Breast epithelium (tissue), 4 donors: ENCODE measurements at places on chromosomes 12 and 14.

DNA sequence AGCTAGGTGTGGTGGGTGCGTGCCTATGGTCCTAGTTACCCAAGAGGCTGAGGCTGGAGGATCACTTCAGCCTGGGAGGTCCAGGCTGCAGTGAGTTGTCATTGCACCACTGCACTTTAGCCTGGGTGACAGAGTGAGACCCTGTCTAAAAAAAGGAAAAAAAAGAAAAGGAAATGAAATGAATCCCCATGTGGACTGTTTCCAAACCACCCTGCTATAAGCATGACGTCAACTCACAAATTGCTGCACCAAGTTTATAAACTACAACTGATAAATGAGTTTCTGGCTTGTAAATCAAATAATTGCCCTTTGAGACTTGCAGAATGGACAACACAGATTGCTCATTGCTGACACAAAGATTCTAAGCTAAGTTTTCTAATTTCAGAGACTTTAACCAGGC lies 51.0 kb upstream of the STK38L start:
- DNase-seq, result no peak

DNA sequence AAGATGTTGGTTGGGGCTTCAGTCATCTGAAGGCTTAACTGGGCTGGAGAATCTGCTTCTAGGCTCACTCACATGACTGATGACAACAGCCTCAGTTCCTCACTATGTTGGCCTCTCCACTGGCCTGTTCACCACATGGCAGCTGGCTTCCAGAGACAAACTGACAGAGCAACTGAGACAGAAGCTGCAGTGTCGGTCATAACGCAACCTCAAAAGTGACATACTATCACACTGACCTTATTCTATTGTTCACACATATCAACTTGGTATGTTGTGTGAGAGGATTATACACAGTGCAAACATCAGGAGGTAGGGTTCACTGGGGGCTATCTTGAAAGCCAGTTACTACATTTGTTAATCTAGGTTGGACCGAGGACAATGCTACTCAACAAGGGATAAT lies 92.9 kb downstream of the PAWR start:
- DNase-seq, result no peak

DNA sequence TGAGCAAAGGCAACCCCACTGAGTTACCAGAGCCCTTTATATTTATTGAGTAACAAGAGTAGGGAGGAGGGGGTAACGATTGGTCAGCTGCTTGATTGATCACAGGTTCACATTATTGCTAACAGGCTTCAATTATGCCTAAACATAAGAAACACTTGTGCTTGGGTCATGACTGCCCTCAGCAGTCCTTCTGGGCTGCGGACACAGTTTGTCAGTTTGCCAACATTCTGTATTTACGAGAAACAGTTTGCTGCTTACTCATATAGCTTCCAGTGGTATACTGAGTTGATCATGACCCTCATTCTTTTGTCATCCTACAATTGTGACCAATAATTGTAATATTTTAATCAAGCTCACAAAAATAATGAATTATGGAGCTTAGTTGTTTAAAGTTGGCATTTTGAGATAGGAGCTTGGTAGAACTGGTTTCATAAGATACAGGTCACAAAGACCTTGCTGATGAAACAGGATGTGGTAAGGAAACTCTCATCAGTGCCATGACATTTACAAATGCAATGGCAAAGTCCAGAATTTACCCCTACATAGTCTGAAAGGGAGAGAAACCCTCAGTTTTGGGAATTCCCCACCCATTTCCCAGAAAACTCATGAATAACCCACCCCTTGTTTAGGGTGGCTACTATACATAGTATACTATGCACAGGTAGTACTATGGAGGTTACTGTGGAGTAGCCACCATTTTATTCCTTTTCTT lies 1421.0 kb upstream of the FLRT2 start:
- DNase-seq, result no peak

GRCh38 chr14:69708586-69709560 lies 58.1 kb upstream of the SRSF5 start:
- no peak for DNase-seq

GRCh38 chr14:100825713-100826331 lies at the start of gene MEG3:
MEG3 (plus strand) TSS chr14:100826118.
- peak; percentile 21 for DNase-seq
